T-helper 1 cell treated with Interleukin-12 subunit alpha and Interleukin-12 subunit beta and Interleukin-4 antibody, amounts not matched to agents 30 ng/mL and 1 ng/mL, for 36 hours (primary cell): ENCODE measurements at places on chromosomes 5 and 9. TPM values are rescaled to one million over a fixed set of nuclear protein-coding genes. Genes with fewer than 3 reads are reported as not detected.

Gene SLC35D2
- total RNA-seq = 14.5 and 15.3 TPM in 2 replicates

Gene ADAMTS6
- total RNA-seq = 0.88 and 1.1 TPM in 2 replicates

Gene GAS1
- 0.20 TPM in 1 of 2 replicates, not detected in the other for total RNA-seq

Gene MYMK
- total RNA-seq = not detected in 2 replicates

Gene PCSK1
- not detected in 2 replicates for total RNA-seq

Gene OR13D1
- not detected in 2 replicates for total RNA-seq

Gene ADAMTSL2
- not detected in 2 replicates for total RNA-seq

Gene PLAC8L1
- total RNA-seq = 0.96 TPM in 1 of 2 replicates, not detected in the other

Gene CFAP90
- not detected in 2 replicates for total RNA-seq

Gene GABRA6
- not detected in 2 replicates for total RNA-seq

Gene OR2S2
- not detected in 2 replicates for total RNA-seq

Gene KIF4B
- 0.05 and 0.07 TPM in 2 replicates for total RNA-seq

Gene SLC25A48
- total RNA-seq = not detected in 2 replicates

Gene CARTPT
- total RNA-seq = not detected in 2 replicates

Gene PFN3
- not detected in 2 replicates for total RNA-seq

Gene C1QTNF2
- not detected in 2 replicates for total RNA-seq

Gene FOXE1
- not detected in 2 replicates for total RNA-seq

Gene ARL10
- total RNA-seq = 8.5 and 9.0 TPM in 2 replicates

Gene PRPF4
- 34.8 and 36.4 TPM in 2 replicates for total RNA-seq

Gene KIAA0825
- 2.1 TPM in 2 replicates for total RNA-seq

Gene CXCL14
- not detected in 2 replicates for total RNA-seq

Gene PPP3R2
- total RNA-seq = not detected in 2 replicates

Gene LYRM7
- total RNA-seq = 15.0 and 16.7 TPM in 2 replicates

Gene LTC4S
- 1.7 and 2.4 TPM in 2 replicates for total RNA-seq

Gene SLC46A2
- total RNA-seq = not detected in 2 replicates

Gene NOXA1
- 0.44 and 0.80 TPM in 2 replicates for total RNA-seq

Gene TYRP1
- not detected in 2 replicates for total RNA-seq
